ENCODE measurements at places on chromosomes 6 and 20. TPM values are rescaled to one million over a fixed set of nuclear protein-coding genes. Genes with fewer than 3 reads are reported as not detected.
A peak's percentile ranks its signal among the peaks of the same experiment; 100 is the strongest.

- DNase-seq = no peak
Observed at GRCh38 chr6:150857062-150857944, 8.2 kb upstream of the MTHFD1L start.

- DNase-seq = no peak
Observed at GRCh38 chr6:132952031-132952867, 137.9 kb downstream of the RPS12 start.

DNA sequence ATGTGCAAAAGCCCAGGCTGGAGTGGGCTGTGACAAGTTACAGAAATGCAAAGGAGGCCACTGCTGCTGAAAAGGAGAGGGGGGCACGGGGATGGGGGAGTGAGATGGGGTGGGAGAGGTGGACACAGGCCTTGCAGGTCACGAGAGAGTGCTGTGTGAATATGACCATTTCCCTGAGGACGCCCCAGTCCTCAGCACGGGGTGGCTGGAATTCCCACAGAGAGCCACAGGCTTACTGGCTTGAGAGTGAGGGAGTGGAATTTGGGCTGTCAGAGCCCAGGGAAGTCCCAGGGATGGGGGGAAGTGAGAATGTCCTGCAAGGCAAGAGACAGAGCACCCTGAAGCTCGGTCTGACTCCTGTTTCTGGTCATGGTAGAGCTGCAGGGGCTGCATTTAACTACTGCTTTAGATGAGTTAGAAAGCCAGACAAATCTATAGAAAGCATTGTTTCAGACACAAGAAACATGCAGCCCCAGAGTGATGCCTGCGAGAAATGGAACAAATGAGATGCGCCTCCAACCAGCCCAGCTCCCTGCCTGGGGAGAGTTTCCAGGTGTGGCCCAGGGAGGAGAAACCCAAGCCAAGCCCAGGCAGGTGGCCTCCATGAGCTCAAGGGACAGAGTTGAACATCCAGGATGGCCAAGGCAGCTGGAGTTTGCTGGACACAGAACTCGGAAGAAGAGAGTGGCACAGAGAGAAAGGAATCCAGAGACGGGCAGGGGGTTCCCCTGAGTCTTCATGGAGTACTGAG, 30.5 kb downstream of the NPEPL1 start:
- no peak for DNase-seq

- no peak for DNase-seq
Observed at GRCh38 chr20:22491194-22491505, 93.2 kb downstream of the FOXA2 start.

DNA sequence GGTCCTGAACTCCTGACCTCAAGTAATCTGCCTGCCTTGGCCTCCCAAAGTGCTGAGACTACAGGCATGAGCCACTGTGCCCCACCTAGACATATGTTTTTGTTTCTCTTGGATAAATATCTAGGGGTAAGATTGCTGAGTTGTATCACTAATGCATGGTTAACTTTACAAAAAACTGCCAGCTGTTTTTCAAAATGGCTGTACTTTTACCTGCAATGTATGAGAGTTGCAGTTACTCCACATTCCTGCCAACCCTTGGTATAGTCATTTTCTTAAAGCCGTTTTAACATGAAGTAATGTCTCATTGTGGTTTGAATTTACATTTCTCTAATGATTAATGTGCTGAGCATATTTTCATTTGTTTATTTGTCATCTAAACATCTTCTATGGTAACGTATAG, 289.7 kb downstream of the UTRN start:
- no peak for DNase-seq

DNA sequence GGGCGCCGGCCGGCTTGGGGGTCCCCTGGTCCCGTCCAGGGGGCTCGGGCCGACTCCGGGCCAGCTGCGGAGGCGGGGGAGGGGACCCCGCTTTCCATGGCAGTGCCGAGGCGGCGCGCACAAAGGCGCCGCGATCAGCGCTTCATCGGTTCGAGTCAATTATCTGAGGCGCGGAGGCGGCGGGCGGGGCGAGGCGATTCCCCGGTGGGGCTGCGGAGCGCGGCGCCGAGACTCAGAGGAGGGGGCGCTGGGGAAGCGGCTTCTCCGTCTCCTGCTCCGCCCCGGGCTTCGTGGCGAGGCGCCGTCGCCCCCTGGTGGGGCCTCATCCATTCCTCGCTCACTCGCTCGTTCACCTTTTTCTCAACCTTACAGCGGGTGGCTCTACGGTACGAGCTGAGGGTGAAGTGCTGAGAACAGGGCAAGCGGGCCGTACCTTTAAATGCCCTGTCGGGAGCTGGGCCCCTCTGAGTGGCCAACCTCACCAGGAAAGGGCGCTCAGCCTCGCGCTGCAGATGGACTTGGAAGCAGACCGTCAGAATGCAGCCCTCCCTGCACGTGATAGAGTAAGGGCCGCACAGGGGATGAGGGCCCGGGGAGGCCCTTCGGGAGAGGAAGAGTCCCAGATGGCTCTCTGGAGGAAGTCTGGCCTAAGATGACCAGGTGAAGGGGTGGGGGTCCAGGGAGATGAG, 39.9 kb downstream of the SLC52A3 start:
- peak; percentile 58 for DNase-seq

DNA sequence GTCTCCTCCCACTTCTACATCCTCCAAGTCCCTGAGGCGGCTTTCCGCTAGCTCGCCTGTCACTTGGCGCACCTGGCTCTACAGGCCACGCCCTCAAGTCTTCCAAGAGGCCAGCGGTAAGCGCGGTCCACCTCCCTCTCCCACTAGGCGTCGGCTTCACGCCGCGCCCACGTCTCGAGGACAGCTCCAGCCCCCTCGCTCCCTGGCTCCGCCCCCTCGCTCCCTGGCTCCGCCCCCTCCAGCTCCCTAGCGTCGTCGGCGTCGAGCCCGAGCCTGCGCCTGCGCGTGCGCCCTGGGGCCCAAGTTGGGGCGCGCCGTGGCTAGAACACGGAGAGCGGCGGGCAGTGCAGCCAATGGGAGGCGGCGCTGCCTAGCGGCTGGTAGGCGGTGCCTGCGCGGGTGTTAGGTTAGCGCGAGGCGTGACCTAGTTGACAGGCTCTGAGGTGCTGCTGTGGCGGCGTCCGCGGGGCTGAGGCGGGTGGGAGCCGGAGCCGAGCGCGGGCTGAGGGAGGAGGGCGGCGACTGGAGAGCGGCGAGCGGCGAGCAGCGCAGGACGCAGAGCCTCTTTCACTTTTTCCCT, at the start of gene MACROD2:
Gene MACROD2 (plus strand): TSS at position 431 of the 580 bp plus-strand sequence.
- peak; percentile 93 for DNase-seq

- DNase-seq = no peak
Observed at GRCh38 chr6:51299621-51300380, 481.1 kb downstream of the TFAP2B start.

MCHR2 gene
- 0.91 TPM for total RNA-seq

FAM209B gene
- total RNA-seq = not detected

ASIP gene
- not detected for total RNA-seq

GPLD1 gene
- 20.4 TPM for total RNA-seq

MRPS26 gene
- 17.4 TPM for total RNA-seq
